ENCODE measurements at places on chromosomes 7 and 10. TPM values are rescaled to one million over a fixed set of nuclear protein-coding genes. Genes with fewer than 3 reads are reported as not detected.

CASTOR2 gene
- total RNA-seq = 40.8 TPM

MRPS33 gene
- total RNA-seq = 21.6 TPM

RBP3 gene
- total RNA-seq = not detected

CHST15 gene
- total RNA-seq = 48.9 TPM

PNLIPRP2 gene
- total RNA-seq = not detected

LRRD1 gene
- total RNA-seq = 1.2 TPM

BEND7 gene
- total RNA-seq = 9.8 TPM

HACD1 gene
- total RNA-seq = 18.3 TPM

HYAL4 gene
- total RNA-seq = not detected

RNF32 gene
- 1.2 TPM for total RNA-seq

OR2A42 gene
- under 0.01 TPM for total RNA-seq

HOXA2 gene
- total RNA-seq = not detected

PCGF6 gene
- 11.0 TPM for total RNA-seq

ACSM6 gene
- total RNA-seq = not detected

All from frontal cortex (tissue), 4 donors.